Fibroblast of the conjunctiva (primary cell): ENCODE measurements at places on chromosomes 3 and 15.

DNA sequence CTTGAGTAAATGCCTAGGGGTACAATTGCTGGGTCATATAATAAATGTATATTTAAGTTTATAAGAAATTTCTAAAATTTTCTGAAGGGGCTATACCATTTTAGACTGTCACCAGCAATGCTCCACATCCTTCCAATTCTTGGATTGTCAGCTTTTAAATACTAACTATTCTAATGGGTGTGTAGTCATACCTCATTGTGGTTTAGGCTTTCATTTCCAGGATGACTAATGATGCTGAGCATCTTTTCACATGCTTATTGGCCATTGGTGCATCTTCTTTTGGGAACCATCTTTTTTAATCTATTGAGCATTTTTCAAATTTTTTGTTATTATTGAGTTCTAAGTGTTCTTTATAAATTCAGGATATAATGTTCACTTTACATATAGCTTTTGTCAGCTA is 52.5 kb upstream of the CORO2B start:
- no peak for DNase-seq

DNA sequence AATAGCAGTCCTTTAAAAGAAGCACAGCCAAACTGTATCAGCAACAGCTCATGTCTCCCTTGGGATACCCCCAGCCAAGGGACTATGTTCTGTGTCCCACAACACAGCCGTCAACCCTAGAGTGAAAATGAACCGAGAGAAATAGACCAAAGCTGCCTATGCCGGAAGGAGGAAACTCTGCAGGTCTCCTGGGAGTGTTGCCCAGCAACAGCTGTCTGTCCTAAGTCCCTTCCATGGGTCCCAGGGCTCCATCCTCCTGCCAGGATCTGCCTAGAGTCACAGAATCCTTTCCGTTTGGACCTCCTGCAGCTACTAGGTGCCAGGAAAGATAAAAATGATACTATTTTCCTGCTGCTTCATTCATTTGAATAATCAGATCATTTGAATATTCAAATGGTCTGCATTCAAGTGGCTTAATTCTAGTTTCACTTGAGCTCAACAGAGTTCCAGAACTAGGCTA is 53.1 kb downstream of the TRANK1 start:
- no peak for DNase-seq

DNA sequence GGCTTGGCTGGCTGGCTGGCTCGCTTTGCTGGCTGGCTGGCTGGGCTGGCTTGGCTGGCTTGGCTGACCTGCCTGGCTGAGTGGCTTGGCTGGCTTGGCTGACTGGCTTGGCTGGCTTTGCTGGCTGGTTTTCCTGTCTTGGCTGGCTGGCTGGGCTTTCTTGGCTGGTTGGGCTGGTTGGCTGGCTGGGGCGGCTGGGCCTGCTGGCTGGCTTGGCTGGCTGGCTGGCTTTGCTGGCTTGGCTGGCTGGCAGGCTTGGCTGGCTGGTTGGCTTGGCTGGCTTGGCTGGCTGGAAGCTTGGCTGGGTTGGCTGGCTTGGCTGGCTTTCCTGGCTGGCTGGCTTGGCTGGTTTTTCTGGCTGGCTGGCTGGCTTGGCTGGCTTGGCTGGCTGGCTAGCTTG is 435.6 kb downstream of the GOLGA6L6 start:
- no peak for DNase-seq

GRCh38 chr3:61154457-61155198 is 96.6 kb downstream of the FHIT start:
- DNase-seq = no peak

GRCh38 chr15:49610157-49610918 is 10.3 kb downstream of the FAM227B start:
- DNase-seq = no peak

DNA sequence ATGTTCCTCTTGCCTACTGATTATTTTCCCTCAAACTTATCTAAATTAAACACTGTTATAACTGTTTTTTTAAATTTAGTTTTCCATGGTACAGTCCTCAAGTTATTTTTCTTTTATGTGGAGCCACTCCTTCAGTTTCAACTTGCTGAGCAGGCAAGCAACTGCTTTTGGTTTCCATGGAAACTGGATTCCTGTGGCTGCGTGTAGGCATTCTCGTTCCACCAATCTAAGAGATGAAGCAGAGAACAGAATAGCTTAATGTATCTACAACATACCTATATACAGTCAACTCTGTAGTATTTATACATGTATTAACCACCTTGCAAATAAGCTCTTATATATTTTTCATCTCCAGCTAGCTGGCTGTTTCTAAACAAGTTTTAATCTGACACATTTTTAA is 25.8 kb upstream of the ANXA2 start:
- peak; percentile 90 for DNase-seq

DNA sequence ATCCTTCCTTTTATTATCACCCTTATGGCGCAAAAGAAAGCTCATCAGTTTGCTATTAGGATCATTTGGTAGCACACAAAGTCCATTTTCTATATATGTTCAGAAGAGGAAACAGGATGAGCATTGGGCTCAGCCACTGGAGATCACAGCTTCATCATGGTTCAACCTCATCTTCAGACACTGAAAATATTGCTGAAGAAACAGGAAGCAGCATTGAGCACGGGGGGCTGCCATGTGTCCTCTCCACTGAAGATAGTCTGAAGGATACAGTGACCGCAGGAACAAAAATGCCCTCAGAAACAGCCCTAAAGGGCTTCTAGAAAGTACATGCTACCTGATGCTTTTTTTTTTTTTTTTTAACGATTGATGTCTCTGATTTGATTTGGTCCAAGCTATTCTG is 835.3 kb upstream of the CFAP20DC start:
- no peak for DNase-seq

DNA sequence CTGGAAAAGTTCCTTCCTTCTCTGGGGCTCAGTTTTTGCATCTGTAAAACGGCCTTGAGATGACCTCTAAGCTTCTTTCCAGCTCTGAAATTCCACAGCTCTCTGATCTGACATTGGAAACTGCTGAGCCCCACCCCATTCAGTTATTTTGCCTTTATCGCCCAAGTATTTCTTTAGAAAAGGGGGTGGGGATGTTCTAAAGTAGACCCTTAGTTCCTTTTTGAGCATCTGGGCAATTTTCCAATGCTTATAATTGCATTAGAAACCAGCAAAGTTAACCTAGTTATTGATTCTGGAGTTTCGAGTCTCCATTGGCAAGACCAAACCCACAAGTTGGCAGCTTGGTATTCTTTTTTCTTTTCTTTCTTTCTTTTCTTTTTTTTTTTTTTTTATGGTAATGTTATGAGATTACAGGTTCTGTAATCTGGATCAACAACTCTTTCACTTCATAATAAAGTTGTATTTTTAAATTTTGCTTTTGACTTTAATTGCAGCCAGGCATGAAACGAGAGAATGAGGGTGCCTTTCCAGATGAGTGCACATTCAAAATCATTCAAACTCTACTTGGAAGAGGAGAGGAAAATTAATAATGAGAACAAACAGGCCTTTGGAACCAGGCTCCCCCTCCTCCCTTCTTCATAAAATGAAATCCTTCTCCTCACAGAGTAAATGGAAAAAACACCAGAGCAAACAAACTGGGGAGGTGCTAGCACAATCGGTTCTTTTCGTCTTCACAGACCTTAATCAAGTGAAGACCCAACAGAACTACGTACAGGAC is 76.8 kb upstream of the LRIG1 start:
- no peak for DNase-seq

GRCh38 chr3:36942638-36943248 is 2.1 kb downstream of the TRANK1 start:
- DNase-seq = no peak

- no peak for DNase-seq
Measured at GRCh38 chr3:9064850-9065249, 101.6 kb upstream of the RAD18 start.

- DNase-seq = no peak
Measured at GRCh38 chr3:105867712-105868430, 941 bp downstream of the CBLB start.

- DNase-seq = peak; percentile 2
Measured at GRCh38 chr3:148042663-148043445, 633.7 kb downstream of the ZIC1 start.

- DNase-seq = peak; percentile 4
Measured at GRCh38 chr15:58666957-58667356, 82.5 kb downstream of the ADAM10 start.

DNA sequence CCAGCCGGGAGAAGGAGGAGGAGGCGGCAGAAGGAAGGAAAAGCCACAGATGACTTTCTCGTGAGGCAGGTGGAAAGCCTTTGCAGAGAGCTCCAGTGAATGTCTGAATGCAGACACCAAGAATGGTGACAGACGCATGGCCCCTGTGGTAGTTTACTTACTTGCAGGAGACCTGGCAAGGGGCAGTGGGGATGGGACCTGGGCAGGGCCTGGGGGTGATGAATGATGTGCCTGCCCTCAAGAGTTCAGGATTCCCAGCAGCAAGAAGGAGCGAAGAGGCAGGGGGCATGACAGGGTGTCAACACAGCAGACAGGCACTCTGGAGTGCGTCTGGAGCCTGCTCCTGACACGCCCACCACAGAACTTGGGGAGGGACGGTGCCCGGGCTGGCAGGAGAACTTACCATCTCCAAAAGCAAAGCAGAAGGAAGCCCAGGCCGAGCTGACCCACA is 260.5 kb upstream of the LYSMD4 start:
- DNase-seq = no peak

DNA sequence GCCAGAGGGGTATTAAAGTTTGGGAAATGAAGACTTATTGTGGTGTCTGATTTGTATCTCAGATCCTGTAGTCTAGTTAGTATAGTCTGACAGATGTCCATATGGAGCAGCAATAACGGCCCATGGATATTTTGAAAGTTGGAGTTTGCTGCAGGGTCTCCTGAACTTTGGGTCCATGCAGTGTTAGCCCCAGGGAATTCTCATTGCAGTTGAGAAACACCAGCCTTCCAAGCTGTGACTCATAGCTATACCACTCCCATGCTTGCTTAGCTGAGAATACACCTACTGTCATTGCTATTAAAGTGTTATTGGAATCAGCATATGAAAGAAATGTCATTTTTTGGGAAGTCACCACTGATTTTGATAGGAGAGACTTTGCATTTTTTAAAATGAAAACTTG is 29.2 kb downstream of the TMOD2 start:
- DNase-seq = no peak

DNA sequence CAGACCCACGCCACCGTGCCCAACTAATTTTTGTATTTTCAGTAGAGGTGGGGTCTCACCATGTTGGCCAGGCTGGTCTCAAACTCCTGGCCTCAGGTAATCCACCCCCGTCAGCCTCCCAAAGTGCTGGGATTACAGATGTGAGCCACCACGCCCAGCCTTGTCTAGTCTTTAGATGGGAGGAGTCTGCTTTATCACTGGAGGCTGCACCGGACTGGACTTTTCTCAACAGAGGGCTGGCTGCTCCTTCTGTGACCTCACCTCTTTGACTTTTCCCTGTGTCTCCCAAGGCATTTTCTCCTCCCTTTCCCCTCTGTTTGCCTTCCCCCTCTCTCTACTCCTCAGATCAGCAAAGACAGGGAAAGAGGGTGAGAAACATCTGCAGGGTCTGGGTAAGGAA is 28.5 kb downstream of the SLCO2A1 start:
- no peak for DNase-seq

GRCh38 chr3:39531665-39532064 is 64.2 kb downstream of the MOBP start:
- no peak for DNase-seq

GRCh38 chr15:94327356-94327936 is 96.1 kb downstream of the MCTP2 start:
- DNase-seq = peak; percentile 21

DNA sequence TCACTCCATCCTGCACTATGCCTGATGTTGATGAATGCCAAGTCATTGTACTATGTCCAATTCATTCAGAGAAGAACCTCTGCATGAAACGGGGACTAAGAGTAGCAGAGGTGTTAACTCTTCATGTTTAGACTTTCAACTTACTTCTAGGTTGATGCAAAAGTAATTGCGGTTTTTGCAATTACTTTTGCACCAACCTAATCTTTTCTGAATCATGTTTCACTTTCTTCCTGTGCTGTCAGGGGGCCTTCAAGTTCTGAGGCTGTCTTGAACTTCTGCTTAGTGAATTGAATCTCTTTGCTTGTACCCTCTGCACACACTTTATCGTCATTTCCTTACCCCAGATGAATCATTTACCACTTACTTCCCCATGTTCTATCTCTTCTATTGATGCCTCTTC is 636.2 kb downstream of the NAALADL2 start:
- no peak for DNase-seq

DNA sequence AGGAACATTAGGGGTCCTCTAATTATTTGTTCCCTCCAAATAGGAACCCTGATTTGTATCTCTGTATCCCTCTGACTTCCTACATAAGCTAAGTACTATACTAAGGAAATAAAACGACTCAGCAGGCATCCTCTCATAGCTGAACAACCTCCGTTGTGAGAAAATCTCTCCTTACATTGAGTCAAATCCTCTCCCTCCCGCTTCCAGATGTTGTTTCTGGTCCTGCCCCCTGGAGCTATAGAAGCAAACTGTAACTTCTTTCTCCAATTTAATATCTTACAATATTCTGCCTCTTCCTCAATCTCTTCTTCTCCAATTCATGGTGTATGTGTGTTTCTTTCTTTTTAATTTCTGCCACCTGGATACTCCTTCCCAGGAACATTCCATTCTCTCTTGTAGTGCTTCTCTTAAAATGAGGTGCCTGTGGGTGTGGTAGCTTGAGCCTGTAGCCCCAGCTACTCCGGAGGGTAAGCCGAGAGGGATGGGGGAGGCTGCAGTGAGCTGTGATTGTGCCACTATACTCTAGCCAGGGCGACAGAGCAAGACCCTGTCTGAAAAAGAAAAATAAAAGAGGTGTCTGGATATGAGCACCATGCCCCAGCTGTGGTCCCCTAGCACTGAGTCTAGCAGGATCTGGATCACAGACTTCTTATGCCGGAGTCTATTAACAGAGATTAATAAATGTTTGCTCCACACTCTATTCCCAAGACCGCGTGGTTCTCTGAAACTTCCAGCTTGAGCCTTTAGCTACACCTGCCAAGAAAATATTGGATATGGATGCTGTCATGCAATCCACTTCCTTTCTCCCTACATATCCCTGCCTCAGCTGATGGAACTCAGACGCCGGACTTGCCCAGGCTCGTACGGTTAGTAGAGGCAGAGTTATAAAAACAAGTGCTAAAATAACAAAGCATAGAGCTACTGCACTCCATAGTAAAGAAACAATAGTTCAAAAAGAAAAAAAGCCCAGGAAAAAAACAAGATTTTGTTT is 42.9 kb upstream of the NEO1 start:
- DNase-seq = no peak

DNA sequence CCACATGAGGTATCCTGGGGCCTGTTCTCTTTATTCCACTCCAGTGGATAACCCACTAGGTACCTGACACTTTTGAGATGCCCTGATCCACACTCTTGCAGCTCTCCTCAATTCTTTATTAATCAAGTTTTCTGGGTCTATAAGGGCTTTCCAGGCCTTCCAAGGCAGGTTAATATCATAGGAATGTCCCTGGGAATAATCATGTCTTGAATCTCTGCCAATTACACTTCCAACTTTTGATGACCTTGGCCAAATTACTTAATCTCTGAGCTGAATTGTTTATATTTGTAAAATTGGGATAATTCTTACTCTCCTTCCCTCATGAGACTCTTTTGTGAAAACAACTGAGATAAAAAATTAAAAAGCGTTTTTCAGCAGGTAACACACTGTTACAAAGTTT is 881.7 kb downstream of the MCTP2 start:
- no peak for DNase-seq
